Natural killer cell (primary cell): ENCODE measurements at places on chromosomes 5 and 9.

GRCh38 chr5:160463740-160464465 lies 42.2 kb downstream of the PTTG1 start:
- no peak for DNase-seq

DNA sequence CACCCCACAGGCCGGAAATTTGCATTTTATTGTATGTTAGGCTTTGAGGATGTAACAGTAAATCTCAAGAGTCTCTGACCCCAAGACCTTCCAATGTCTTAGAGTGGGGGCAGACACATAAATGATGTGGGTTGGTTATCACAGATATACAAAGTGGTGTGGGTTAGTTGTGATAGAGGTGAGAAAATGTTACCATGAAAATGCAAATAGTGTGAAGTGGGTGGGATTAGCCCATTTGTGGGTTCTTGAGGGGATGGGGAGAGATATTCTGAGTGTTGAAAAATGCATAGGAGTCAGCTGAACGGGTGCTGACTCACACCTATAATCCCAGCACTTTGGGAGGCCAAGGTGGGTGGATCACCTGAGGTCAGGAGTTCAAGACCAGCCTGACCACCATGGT lies 7.9 kb upstream of the RNF145 start:
- DNase-seq, result no peak

- no peak for DNase-seq
These were observed 458.4 kb downstream of the HINT1 start for GRCh38 chr5:130706696-130707095.

GRCh38 chr5:17178373-17178675 lies 39.1 kb upstream of the BASP1 start:
- no peak for DNase-seq

GRCh38 chr5:153439130-153439529 lies 51.3 kb upstream of the GRIA1 start:
- no peak for DNase-seq

- DNase-seq, result no peak
These were observed 11.9 kb downstream of the FAM219A start for GRCh38 chr9:34446468-34446891.

DNA sequence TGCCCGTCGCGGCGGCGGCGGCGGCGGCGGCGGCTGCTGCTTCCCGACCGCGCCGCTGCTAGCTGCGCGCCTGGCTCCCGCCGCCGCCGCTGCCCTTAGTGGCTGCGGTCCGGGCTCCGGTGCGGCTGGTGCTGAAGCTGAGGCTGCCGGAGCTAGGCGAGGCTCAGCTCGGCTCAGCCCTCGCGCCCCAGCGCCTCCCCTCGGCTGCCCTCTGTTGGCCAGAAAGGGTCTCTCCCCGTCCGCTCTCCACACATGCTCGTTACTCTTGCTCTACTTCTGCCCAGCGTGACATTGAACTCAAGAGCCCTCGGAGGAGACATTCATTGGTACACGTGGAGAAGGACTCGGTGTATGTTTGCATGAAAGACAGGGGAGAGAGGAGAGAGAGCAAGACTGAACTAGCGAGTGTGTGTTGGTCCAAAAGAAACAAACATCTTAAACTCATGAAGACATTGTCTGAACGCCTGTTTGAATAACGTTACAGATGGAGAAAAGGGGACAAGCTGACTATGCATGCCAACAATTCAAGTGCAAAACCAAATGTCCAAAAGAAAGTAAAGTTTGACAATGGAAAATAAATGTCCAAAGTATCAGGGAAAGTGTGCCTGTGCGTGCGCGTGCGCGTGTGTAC lies at the start of gene HCN1:
TSS of gene HCN1 (minus strand) at position 175 of the 631 bp plus-strand sequence.
- peak; percentile 2 for DNase-seq

DNA sequence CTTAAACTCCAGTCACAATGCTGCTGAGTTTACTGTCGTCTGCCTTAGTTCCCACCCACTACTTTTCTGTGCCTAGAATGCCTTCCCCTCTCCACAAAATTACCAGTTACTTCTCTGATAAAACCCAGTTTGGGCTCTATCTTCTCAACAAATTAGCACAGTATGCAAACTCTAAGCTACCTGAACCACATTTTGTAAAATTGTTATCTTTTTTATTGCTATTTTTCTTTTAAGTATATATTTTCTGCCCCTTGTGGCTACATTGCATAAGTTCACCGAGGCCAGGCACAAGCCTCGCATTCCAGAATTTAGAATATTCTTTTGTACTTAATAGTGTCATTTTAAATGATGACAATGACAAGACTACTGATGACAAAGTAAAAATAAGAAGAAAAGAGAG lies 60.0 kb downstream of the POU5F2 start:
- DNase-seq, result no peak

GRCh38 chr5:140568443-140569063 lies 3.9 kb downstream of the SLC35A4 start:
- DNase-seq, result peak; percentile 11

GRCh38 chr9:90137801-90138200 lies 504.8 kb downstream of the DIRAS2 start:
- no peak for DNase-seq

DNA sequence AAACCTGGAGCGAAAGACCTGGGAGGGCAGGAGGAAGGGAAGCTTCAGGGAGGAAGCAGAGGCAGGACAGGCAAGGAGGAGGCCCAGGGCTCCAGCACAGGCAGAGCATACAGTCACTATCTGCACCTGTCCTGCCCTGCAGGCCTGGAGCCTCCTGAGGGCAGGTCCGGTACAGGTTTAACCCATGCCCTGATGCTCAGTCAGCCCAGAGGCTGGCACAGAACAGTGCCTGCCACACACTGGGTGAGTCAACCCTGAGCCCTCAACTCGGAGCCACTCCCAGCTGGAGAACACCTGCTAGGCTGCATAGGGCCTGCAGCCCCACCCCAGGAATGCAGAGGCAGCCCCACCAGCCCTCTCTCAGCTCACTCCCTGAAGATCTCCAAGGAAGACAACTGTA lies 161.5 kb upstream of the PHYKPL start:
- DNase-seq, result no peak

- DNase-seq, result no peak
These were observed 404.6 kb downstream of the CSNK1G3 start for GRCh38 chr5:123916345-123917121.

GRCh38 chr9:86771941-86772634 lies 175.2 kb downstream of the GAS1 start:
- no peak for DNase-seq

- no peak for DNase-seq
These were observed 108.4 kb upstream of the RPS23 start for GRCh38 chr5:82386576-82386975.

- DNase-seq, result no peak
These were observed 126.8 kb upstream of the STC2 start for GRCh38 chr5:173454736-173455598.
